Keratinocyte (primary cell): ENCODE measurements at places on chromosomes 5 and 9.

DNA sequence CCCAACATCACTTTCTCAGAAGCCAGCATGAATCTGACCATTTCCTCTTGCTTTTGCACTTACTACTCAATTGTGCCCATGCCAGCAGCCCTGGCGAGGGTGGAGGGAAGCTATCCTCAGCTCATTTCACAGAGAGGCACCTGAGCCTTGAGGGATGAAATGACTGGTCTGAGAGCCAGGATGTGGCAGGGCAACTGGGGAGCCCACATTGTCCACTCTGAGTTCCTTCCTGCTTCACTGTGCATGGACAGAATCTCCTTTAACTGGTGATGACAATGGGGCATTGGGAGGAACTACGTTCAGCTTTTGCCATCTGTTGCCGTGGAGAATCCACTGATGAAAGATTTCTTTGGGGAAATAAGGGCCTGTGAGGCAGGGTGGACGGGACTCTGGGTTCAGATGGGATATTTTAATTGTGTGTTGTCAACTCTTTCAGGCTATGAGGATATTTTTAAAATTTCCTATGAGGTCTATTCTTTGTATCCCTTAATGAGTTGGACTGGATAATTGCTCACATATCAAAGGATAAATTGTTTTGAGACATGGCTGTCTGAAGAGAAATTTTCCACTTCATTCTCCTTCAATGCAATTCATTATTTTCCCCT is 78.3 kb downstream of the TNC start:
- no peak for DNase-seq

DNA sequence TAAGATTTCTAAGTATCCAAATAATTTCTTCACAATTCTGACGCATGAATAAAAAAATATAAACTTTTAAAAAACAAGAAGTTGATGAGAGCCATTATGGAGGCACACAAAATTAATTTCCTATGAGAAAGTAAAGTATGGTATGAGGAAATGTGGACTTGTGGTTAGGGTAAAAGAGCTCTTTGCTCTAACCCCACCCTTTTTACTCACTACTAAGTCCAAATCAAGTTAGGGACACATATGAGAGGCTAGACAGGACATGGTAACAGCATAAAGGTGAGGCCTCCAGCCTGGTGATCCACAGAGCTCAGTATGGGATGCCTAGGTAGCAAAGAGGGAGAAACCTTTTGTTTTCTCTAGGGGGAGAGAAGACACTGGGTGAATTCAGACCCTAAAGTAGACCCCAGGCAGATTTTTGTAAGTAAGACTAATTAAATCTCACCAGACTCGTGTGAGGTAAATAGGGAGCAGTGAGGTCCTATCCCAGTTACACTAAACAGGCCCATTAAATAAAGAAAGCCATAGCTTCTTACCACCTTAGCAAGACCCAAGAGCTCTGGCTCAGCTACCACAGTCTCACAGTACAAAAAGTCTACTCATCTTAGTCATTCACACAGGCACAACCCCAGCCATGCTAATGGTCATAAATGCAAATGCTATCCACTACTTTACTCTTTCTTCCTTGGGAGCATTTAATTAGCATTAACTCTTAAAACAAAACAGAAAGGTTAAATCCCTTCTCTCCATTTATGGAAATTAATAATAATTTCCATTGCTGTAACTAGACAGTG is 42.6 kb downstream of the MLLT3 start:
- no peak for DNase-seq

GRCh38 chr5:78730300-78731094 is 81.9 kb upstream of the LHFPL2 start:
- no peak for DNase-seq

GRCh38 chr9:4138781-4139180 is 161.1 kb downstream of the GLIS3 start:
- DNase-seq: no peak

DNA sequence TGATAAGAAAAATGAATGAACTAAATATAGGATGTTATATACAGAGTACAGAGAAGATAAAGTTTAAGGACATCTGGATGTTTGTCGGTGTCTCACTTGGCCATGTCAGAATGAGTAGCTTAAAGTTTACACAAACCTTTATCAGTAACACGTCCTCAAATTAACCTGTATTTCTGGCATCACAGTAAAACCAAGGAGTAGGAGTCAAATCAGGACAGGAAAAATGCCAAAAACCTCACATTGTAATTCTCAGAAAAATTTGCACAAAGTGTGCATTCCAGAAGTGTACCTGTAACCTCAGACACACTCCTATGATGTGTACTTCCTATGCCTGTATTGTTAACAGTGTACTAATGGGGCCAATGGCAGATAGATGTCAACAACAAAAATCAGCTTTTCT is 139.3 kb downstream of the SMC2 start:
- DNase-seq: no peak

GRCh38 chr5:155015239-155015638 is 1.7 kb downstream of the KIF4B start:
- no peak for DNase-seq

DNA sequence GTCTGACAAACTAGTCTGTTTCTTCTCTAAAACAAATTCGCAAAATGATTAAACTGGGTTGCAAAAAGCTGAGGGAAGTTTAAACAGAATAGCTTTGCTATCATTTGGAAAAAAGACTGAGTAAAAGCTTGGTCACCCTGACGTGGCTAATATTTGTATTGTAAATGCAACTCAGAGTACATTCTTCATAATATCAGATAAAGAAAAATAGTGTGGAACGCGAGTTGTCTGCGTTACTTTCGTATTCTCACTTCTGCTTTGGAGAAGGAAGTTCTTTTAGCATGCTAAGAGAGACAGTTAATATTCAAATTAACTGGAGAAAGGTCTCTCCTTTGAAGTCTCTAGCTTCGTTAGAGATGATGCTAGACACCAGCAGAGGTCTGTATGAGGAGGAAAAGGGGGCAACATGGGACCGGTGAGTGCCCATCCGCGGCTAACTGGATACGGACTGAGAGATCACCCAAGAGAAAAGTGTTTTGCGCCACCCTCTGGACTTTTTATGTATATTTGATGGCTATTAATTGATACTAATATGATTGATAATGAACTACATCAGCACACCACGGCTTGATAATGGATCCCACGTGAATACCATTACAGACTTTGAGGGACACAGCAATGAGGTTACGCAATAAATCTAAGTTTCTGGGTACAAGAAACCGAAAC is 2.9 kb upstream of the CNTRL start:
- DNase-seq: no peak

DNA sequence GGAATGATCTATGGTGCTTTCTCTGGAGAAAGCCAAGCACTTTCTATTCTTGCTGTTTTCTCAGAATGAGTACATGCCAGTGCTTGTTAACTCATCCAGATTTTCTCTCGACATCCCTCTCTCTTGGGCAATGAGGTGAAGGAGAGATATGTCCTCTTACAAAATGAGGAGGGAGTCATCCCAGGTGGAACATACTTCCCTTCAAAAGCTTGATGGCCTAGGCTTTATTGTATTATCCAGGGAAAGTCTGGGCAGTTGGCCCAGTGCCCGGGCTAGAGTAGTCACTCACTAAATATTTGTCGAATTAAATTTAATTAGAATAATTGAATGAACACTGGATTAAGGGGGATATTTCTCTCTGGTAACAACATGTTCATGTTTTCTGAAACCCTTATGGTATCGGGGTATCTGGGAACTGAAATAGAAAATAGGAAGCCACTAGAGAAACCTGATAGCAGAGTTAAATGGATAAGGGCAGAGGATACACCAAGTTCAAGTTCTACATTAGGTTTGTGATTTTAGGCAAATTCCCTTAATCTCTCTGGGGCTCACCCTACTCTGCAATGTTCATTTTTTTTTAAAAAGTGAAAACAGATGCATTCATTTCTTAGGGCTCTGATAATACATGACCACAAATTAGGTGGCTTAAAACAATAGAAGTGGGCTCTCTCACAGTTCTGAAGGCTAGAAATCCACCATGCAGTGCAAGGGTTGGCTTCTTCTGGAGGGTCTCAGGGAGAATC is 99.6 kb downstream of the LIFR start:
- DNase-seq: no peak

DNA sequence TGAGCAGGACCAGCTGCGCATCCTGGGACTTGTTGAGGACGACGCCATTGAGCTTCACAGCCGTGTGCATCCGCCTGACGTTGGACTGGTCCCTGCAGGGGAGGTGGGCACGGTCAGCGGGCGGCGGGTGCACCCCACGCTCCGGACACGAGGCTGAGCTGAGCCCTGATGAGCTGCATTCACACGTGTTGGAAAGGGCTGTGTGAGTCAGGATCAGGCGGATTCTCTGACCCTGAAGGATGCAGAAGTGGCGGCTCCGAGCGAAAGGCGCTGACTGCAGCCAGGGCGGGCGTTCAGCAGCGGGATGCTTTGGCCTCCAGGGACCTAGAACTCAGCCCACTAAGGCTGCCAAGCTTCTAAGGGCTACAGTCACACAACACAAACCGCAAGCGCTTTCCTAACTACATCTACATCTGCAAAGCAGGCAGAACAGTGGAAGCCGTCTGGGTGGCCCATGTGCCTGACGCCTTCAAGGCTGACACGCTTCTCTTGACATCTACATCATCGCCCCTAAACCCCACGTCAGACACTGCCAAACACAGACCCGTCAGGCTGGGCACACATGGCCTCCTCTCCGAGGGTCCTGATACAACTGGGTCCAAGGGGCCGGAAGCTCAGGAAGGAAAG is 44.9 kb downstream of the NKD2 start:
- DNase-seq: no peak

GRCh38 chr5:53543401-53543800 is 17.0 kb upstream of the NDUFS4 start:
- DNase-seq: no peak

GRCh38 chr9:115306865-115307264 is 188.9 kb upstream of the TNC start:
- no peak for DNase-seq

GRCh38 chr9:131464354-131465000 is 38.2 kb upstream of the POMT1 start:
- DNase-seq: no peak

DNA sequence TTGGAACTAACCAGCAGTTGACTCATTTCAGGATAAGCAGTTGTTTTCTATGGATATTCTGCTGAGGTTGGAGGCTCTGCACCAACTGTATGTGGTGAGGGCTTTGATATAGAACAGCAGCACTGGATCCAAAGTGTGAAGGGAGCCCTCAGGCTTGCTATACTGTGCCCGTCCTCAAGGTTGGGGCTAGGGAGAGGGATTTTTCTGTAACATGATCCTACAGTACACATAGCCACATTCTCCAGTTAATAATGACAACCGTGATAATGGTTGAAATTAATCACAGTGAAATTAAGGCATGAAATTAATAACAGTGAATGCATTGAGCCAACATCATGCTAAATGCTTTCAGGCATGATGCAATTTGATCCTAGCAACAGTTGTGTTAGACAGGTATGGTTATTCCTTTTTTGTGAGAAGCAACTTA is 36.7 kb downstream of the ARHGAP26 start:
- DNase-seq: no peak

GRCh38 chr9:98147582-98147981 is 28.6 kb upstream of the TRIM14 start:
- no peak for DNase-seq

DNA sequence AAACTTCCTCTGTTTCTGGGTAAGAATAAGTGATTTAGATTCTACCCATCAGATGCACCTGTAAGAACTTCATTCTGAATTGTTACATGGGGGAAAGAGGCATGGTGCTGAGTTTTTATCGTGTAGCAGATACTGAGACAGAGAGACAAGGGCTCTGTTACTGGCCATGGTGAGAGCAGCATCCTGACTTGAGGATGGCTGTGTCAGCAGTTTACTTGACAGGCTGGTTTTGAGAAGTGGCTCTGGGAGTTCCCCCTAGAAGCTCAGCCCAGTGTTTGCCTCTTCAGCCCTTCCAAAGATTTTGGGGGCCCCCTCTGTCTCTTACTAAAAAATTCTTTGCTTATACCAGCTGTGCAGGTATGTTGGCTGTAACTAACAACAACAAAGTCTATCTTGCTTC is 510.5 kb downstream of the LRRC70 start:
- DNase-seq: no peak

GRCh38 chr9:88978034-88978433 is 13.2 kb upstream of the S1PR3 start:
- no peak for DNase-seq

- no peak for DNase-seq
These were observed 14.1 kb downstream of the SLC25A25 start for GRCh38 chr9:128082151-128082550.

- no peak for DNase-seq
These were observed 39.0 kb upstream of the TMEM250 start for GRCh38 chr9:136157477-136158265.

- DNase-seq: no peak
These were observed 206.1 kb downstream of the PRELID2 start for GRCh38 chr5:145629047-145629446.

- no peak for DNase-seq
These were observed 275 bp downstream of the AHRR start for GRCh38 chr5:321726-322251.

- no peak for DNase-seq
These were observed 5.1 kb upstream of the RGMB start for GRCh38 chr5:98768160-98768959.

GRCh38 chr5:135220394-135221186 is 178.4 kb downstream of the MACROH2A1 start:
- no peak for DNase-seq

DNA sequence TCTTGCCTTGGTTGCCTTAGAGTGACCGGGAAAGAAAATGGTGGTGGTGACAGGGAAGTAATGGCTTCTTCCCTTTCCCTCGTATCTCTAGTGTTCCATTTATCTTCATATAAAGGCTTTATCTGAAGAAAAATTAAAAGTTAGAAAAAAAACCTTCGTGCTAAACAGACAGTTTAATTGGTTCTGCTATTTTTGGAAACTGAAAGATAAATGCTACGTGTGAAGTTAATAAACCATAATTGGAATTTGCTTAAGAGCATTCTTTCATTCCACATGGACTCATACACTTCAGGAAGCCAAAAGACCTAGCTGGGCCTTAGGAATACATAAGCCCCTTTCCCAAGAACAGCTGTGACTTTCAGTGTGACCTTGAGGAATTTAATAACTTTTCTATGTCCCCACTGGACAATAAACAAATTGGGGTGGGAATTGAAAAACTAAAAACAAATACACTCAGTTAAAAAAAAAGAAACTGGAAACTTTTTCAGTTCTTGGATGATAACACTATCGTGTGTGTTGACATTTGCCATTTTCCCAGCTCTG is 818.8 kb upstream of the WWC1 start:
- no peak for DNase-seq
